ENCODE measurements at places on chromosomes 3 and 15.

DNA sequence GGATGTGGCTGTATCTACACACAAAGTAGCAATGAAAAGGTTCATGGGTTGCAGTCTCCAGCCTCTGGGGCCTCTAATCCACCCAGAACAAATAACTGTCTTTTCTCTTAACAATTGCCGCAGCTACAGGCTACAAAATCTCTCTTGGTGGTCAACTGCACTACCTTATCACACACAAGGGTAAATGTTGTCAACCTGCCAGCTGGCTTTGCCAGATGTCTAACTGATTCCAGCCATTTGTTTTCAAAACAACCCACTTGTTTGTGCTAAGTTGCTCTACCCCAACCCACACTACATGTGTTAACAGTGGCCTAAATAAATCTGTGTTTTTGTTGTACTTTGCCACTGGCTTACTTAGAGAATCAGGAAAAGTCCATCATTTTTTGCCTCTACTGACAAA lies 447.3 kb downstream of the TAFA4 start:
- DNase-seq = no peak

DNA sequence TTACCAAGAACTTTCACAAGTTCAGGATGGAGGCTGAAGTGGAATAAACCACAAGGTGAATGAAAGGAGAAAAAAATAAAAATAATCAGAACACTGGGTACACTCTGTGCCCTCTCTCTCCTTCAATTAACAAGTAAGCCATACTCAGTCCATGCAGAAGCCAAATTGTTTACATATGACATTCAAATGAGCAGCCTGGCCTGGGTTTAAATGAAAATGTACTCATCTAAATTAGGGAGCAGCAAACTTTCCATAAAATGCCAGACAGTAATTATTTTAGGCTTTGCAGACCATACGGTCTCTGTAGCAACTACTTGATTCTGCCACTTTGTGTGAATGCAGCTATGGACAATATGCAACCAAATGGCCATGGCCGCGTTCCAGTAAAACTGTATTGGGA lies 376.6 kb downstream of the MAGI1 start:
- DNase-seq = no peak

DNA sequence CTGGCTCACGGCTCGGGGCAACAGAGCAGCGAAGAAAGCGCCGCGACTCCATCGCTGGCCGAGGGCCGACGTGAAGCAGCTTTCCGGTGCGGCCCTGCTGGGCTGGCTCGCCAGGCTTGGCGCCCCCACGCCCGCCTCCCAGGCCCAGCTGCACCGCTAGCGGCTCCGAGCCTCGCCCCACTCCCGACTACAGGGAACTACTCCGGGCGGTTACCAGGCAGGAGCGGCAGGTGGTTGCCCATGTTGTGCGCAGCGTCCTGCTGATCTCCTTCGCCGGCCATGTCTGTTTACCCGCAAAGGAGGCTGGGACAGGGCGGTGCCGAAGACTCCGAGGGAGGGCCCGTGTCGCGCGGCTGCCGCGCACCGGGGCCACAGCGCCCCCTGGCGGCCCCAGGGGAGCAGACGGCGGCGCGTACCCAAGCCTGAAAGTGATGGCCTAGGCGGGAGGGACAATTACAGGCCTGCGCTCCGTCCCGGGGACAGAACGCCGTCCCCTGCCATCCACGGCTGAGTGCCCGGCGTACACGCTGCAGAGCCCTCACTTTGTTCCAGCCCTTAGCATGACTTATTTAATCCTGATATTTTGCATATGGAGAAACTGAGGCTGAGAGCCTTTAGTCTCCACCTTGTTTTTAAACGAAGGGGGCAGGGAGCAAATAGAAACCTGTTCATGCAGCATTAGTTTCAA lies at the start of gene CRBN:
Gene CRBN, minus strand, starts transcription at position 285 of the 688 bp plus-strand sequence. Its CDS starts 4 bp downstream, at position 281.
- DNase-seq = peak; percentile 74

DNA sequence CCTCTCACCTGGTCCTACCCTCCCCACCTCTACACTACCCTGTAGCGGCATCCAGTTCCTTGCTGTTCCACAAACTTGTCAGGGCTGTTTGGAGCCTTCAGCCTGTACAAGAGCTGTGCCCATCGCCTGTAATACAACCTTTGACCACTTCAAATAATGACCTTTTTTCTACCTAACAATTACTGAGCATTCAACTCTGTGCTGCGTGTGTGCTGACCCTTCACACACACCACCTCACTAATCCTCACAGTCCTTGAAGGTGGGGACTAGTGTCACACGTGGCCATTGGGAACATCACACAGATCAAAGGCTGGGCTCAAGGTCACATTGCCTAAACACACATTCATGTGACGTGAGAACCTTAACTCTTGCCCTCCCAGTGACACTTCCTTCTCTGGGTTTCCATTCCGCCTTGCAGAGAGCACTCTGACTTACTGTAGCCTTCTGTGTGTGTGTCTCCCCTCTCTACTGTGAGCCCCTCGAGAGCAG lies 3.1 kb downstream of the C3orf20 start:
- no peak for DNase-seq

GRCh38 chr3:67044295-67044694 lies 46.2 kb downstream of the KBTBD8 start:
- no peak for DNase-seq

GRCh38 chr3:12750658-12751071 lies 8.4 kb downstream of the TMEM40 start:
- peak; percentile 11 for DNase-seq

DNA sequence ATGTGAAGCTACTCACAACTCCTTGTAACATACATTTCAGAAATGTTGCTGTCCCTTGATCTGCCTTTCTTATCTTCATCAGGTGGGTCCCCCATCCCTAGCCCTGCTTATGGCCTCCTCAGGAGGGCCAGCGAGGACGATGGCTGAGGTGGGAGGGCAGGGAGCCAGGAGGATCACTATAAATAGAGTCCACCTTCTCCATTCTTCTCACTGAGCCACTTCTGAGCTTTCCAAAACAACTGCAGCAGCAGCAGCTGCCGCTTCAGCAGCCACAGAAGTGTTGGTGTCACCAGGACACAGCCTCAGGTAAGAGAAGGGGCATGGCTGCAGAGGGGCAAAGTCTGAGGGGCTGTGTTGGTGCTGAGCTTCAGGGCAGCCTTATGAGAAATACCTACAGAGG lies 53.5 kb downstream of the ANAPC13 start:
- DNase-seq = no peak

- no peak for DNase-seq
Measured at GRCh38 chr15:77871852-77872371, 205.6 kb downstream of the TBC1D2B start.

DNA sequence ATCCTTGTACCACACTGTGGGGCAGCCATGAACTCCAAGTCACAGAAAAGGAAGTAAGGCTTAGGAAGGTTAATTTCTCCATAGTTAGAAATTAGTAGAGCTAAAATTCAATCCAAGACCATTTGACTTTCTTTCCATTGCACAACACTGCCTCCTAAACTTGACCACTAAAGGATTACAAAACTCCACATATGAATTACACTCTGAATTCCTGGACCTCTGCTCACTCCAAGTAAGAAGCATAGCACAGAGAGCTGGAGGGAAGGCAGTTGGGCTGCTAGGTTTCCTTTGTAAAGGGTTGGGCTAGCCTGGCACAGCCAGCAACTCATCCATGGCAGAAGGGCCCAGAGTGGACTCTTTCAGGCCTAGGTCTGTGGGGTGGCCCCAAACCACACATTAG lies 134.4 kb downstream of the MYLK start:
- DNase-seq = no peak

DNA sequence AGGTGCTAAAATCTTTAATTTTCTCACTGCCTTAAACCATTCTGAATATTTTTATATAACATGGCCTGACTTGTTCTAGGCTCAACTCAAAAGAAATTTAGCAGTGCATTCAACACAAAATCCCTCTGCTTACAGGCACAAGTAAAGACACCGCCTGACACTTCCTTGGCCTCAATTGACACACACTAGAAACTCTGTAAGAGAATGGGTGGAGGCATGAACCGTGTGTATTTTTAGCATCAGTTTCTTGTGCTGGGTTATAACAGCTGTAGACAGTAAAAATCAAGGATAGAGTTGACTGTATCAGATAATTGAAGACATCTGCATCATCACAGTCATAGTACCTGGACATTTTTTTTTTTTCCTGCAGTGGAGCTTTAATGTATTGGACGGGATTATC lies 54.3 kb downstream of the SLC9A9 start:
- DNase-seq = no peak

GRCh38 chr15:59172289-59172901 lies 34.2 kb upstream of the LDHAL6B start:
- no peak for DNase-seq

- no peak for DNase-seq
Measured at GRCh38 chr3:172030181-172030580, 9.2 kb upstream of the FNDC3B start.

GRCh38 chr3:73774645-73775044 lies 149.9 kb upstream of the PDZRN3 start:
- no peak for DNase-seq

GRCh38 chr3:47961036-47961435 lies 55.2 kb downstream of the MAP4 start:
- no peak for DNase-seq

DNA sequence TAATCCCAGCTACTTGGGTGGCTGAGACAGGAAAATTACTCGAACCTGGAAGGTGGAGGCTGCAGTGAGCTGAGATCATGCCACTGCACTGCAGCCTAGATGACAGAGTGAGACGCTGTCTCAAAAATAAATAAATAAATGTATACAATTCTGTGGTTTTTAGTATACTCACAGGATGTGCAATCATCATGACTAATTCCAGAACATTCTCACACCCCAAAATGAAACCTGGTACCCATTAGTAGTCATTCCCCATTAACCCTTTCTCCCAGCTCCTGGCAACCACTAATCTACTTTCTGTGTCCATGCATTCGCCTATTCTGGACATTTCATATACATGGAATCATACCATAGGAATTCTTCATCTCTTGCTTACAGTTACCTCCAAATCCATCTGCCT lies 44.5 kb downstream of the LRRFIP2 start:
- no peak for DNase-seq

GRCh38 chr3:170012683-170013400 lies 25.0 kb upstream of the GPR160 start:
- no peak for DNase-seq

DNA sequence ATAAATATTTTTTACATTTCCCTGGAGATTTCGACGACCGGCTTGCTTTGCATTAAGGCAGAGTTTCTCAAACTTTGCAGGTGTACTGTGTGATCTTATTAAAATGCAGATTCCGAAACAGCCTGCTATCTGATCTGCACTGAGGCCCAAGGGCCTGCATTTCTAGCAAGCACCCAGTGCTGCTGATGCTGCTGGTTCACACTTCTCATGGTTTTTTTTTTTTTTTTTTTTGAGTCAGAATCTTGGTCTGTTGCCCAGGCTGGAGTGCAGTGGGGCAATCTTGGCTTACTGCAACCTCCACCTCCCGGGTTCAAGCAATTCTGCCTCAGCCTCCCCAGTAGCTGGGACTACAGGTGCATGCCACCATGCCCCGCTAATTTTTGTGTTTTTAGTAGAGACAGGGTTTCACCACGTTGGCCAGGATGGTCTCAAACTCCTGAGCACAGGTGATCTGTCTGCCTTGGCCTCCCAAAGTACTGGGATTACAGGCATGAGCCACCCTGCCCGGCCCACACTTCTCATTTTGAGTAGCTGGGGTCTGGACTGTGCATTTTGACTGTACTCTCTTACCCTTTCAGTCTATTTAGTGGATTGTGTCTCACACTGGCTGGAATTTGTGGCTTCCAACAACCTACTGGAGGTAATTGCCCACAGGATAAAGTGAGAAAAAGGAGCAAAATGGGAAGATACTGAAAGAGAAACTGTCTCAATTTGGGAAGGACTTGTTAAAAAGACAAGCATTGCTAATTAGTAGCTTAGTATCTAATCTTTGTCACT lies 94.1 kb downstream of the ITPR1 start:
- DNase-seq = no peak

DNA sequence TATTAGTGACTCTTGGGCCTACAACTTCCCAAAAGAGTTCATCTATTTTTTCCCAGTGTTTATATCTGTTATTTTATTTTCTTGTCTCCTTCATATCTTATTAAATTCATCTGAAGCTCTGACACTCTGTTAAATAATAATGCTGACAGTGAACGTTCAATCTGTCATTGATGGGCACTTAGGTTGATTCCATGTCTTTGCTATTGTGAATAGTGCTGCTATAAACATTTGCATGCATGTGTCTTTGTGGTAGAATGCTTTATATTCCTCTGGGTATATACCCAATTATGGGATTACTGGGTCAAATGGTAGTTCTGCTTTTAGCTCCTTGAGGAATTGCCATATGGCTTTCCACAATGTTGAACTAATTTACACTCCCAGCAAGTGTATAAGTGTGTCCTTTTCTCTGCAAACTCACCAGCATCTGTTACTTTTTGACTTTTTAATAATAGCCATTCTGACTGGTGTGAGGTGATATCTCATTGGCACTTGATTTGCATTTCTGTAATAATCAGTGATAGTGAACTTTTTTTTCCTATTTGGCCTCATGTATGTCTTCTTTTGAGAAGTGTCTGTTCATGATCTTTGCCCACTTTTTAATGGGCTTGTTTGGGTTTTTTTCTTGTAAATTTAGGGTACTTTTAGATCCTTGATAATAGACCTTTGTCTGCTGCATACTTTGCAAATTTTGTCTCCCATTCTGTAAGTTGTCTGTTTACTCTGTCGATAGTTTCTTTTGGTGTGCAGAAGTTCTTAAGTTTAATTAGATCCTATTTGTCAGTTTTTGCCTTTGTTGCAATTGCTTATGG lies 122.5 kb downstream of the LEKR1 start:
- no peak for DNase-seq

All from stimulated activated CD4-positive, alpha-beta T cell treated with anti-CD3 and anti-CD28 coated beads, Interleukin-4, amount 100 ng/mL, for 48 hours (primary cell).